ENCODE measurements at places on chromosomes 12 and 14. TPM values are rescaled to one million over a fixed set of nuclear protein-coding genes. Genes with fewer than 3 reads are reported as not detected.
A peak's percentile ranks its signal among the peaks of the same experiment; 100 is the strongest.

DNA sequence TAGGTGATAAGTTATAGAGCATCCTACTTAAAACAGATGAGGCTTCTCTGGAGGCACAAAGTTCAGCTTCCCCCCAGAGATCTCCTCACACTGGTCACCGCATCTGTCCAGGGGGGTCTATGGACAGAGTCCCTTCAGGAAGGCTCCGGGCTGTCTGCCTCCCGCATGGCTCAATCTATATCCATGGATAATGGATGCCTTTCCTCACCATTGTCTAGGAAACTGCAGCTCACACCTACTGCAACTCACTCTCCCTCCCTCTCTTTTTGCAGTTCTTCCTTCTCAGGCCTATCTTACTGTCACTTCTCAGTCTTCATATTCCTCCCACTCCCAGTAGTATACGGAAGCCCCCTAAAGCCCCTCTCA is 100.6 kb upstream of the BCL2L14 start:
- H3K4me1 ChIP-seq = peaks cover 4% of the 10 kb centered on the region
- no peak overlapping the region for H3K27ac ChIP-seq
- no peaks in the 10 kb centered on the region for H3K36me3 ChIP-seq
- H3K27me3 ChIP-seq = no peaks in the 10 kb centered on the region

- no peak overlapping the region for H3K27ac ChIP-seq
- no peaks in the 10 kb centered on the region for H3K4me1 ChIP-seq
- H3K4me3 ChIP-seq = no peak overlapping the region
- no peak for DNase-seq
- no peaks in the 10 kb centered on the region for H3K27me3 ChIP-seq
Observed at GRCh38 chr14:70052990-70053389, 135.8 kb downstream of the SLC8A3 start.

DNA sequence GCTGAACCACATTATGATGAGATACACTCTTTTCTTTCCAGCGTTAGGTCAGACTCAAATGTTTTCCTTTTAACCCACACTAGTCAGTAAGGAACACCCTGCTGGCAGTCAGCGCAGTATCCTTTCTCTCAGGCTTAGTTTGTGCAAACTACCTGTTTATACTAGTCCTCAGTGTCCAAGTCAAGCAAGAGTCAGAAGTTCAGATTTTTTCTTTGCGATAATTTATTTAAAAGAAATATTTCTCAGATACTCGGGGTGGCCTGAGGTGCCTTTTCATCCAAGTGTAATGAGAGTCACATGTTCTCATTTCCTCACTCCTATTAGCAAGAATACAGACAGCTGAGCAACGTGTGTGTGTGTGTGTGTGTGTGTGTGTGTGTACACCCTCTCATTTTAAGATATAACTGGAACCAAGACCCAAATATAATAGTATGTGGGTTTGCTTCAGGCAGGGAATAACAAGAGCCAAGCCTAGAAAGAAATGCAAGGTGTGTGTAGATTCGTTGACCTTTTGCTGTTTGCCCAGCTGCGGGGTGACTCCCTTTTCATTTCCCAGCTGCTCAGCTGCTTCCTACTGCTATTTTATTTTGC is 182.7 kb downstream of the KICS2 start:
- H3K4me3 ChIP-seq = no peak overlapping the region
- H3K4me1 ChIP-seq = peaks cover 4% of the 10 kb centered on the region
- peak overlapping the region; percentile 63 for H3K27ac ChIP-seq

- DNase-seq = no peak
- peak overlapping the region; percentile 70 for H3K27ac ChIP-seq
- H3K36me3 ChIP-seq = no peaks in the 10 kb centered on the region
- no peak overlapping the region for H3K4me3 ChIP-seq
- no peaks in the 10 kb centered on the region for H3K27me3 ChIP-seq
Observed at GRCh38 chr12:12807970-12808702, 5.0 kb upstream of the DDX47 start.

- peaks cover 42% of the 10 kb centered on the region for H3K4me1 ChIP-seq
- no peak overlapping the region for H3K4me3 ChIP-seq
- no peaks in the 10 kb centered on the region for H3K27me3 ChIP-seq
Observed at GRCh38 chr12:57898308-57898970, 42.9 kb upstream of the ATP23 start.

DNA sequence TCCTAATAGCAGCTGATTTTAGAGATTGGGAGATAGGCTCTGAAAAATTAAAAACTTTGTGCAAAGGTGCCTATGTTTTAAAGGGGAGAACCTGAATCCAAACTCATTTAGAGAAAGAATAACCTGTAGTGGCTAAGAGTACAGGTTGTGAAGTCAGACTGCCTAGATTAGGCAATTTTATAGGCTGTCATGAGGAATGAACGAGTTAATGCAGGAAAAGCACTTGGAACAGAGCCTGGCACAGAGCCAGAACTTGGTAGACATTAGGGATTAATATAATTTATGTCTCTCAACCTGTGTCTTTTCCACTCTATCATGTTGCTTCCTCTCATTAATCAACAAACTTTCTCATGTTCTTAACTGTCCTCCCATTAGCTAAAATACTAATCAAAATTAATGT is 98.1 kb downstream of the WIF1 start:
- H3K4me1 ChIP-seq = no peaks in the 10 kb centered on the region
- no peak overlapping the region for H3K27ac ChIP-seq
- H3K27me3 ChIP-seq = no peaks in the 10 kb centered on the region
- no peaks in the 10 kb centered on the region for H3K36me3 ChIP-seq
- DNase-seq = no peak
- H3K4me3 ChIP-seq = no peak overlapping the region

DNA sequence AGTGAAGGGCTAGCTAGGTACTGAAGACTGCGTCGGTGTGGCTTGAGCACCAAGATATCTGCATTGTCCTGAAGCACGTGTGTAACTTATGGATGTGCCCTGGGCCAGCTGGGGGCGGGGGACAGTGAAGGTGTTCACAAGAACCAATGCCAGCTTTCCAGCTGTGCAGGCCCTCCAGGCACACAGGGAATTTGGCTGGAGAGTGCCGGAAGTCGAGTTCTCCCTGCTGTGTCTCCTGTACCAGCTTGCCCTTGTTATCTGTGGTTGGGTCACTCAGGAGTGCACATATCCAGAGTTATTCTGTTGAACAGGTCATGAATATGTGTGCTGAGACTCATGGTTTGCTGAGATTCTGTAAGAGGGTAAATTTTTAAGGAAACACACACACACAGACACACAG is 75.9 kb upstream of the CRY1 start:
- H3K4me1 ChIP-seq = no peaks in the 10 kb centered on the region
- no peaks in the 10 kb centered on the region for H3K36me3 ChIP-seq
- no peak overlapping the region for H3K27ac ChIP-seq

- peaks cover 5% of the 10 kb centered on the region for H3K36me3 ChIP-seq
- no peak overlapping the region for H3K4me3 ChIP-seq
- H3K27me3 ChIP-seq = no peaks in the 10 kb centered on the region
- H3K4me1 ChIP-seq = no peaks in the 10 kb centered on the region
- no peak overlapping the region for H3K27ac ChIP-seq
Observed at GRCh38 chr14:75113932-75114539, 12.8 kb downstream of the NEK9 start.

The TAS2R42 gene
- total RNA-seq = not detected

The AICDA gene
- total RNA-seq = not detected

The MAP1LC3B2 gene
- total RNA-seq = 0.98 TPM

The TAS2R7 gene
- not detected for total RNA-seq

The PPP1R12A gene
- 64.8 TPM for total RNA-seq

Measured in breast epithelium (tissue), 4 donors.